ENCODE measurements at places on chromosomes 4 and X.

DNA sequence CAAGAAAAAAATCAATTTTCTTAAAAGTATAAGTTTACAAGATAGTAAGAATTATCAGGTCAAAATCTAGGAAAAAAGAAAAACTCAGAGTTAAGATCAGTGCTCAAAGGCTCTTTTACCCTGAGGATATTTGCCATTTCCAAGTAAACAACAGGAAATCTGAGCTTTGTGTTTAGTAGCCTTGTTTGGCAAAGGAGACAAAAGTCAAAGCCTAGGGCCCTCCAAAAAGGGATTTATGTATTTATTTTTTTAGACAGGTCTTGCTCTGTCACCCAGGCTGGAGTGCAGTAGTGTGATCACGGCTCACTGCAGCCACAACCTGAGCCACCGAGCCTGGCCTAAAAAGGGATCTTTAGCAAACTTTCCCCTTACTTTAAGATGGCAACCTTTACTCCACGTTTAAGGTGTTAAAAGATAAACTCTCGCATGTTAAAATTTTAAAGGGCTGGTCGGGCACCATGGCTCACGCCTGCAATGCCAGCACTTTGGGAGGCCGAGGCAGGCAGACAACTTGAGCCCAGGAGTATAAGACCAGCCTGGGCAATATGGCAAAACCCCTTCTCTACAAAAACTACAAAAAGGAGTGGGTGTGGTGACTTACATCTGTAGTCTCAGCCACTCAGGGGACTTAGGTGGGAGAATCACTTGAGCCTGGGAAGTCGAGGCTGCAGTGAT lies 21.3 kb upstream of the OPHN1 start:
- no peak for DNase-seq

DNA sequence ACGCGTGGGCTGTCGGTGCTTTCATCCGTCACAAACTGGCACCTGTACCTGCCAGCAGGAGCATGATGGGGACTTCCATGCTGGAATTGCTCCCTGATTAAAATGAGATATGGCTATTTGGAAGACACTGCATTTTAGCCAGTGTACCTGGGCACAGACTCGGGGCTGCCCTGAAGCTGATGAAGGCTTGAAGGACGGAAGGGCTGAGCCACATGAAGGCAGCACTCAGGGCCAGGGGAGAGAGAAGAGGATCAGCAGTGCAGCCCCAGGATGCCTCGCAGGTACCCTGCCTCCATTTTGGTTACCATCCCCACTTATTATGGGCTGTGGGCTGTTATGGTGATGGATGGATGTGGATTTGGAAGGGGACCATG lies 79.0 kb downstream of the CRMP1 start:
- no peak for DNase-seq

DNA sequence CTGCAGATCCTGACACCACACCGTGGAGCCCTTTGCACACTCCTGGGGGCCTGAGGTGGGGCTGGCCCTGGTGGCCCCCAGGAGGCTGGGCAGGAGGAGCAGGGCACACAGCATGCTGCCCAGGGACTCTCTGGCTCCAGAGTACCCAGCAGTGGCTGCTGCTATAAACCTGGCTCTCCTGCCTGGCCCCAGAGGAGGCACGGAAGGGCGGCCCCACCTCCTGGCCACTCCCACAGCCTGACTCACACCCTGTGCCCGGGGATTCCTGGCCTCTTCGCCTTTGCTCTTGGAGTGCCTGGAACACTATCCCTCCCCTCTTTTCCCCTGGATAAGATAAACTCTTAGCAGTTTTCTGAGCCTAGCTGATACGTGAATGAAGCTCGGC lies at the start of gene PSAPL1:
TSS of gene PSAPL1 (minus strand) at position 165 of the 385 bp plus-strand sequence. CDS start at position 114, 51 bp downstream.
- no peak for DNase-seq

DNA sequence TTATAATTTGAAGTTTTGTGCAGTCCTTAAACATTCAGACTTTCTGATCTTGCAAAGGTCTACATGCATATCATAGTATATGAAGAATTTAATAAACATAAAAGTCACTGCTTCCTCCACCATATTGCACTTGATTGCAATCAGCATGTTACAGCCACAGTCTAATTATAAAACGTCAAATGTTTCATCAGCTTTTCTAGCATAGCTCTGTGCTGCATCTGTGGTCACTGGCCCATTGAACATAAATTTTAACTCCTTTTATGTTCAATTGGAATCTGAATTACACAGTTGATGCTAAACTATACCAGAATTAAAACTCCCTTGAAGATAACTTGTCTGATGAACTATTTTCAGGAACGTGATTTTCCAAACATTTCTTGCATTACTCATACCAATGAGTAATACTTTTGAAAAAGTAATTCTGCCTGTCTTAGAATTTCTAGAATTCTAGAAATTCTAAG lies 329.1 kb downstream of the GALNTL6 start:
- DNase-seq: no peak

DNA sequence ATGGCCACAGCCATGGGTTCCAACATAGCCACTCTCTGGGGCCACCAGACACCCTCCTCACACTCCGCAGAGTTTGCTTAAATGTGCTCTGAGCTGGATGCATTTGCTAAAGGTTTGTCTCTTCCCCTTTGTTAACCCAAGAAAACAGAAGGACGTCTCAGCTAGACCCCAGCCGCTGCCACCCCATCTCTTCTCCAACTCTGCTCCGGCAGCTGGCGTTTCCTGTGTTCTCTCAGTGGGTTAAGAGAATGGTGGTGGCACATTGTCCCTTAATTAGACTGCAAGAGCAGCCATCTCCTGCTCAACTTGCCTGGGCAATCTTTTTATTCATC lies 43.7 kb upstream of the FAM9C start:
- DNase-seq: no peak

DNA sequence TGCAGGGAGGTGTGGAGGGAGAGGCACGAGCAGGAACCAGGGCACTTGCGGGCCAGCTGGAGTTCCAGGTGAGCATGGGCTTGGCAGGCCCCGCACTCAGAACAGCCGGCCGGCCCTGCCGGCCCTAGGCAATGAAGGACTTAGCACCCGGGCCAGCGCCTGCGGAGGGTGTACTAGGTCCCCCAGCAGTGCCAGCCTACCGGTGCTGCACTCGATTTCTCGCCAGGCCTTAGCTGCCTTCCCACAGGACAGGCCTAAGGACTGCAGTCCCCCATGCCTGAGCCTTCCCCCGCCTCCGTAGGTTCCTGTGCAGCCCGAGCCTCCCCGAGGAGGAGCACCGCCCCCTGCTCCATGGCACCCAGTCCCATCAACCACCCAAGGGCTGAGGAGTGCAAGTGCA lies 18.0 kb upstream of the NFKB1 start:
- DNase-seq: no peak

- DNase-seq: no peak
Observed at GRCh38 chr4:114040319-114041116, 61.1 kb upstream of the ARSJ start.

- DNase-seq: no peak
Observed at GRCh38 chr4:71765350-71765749, 18.5 kb downstream of the GC start.

GRCh38 chr4:41214825-41215146 lies 444 bp upstream of the APBB2 start:
- no peak for DNase-seq

DNA sequence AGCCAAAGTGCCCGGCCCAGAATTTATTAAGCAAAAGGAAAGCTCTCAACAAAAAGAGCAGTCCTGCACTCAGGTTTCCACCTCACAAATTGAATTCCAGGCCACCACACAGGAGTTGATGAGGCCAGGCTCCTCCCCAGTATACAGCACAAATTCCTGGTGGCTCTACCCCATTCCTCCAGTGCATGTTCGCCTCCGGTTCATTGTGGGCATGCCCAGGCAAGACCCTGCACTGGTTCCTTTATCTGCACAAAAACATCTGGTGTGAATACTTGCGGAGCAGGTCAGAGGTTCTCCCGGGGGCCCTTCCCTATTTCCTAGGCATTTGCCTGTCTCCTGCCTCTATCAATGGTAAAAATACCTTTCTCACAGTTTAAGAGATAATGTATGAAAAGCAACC lies 195.2 kb upstream of the ANXA10 start:
- no peak for DNase-seq

GRCh38 chrX:97672138-97672537 lies 788.4 kb downstream of the RPA4 start:
- no peak for DNase-seq

DNA sequence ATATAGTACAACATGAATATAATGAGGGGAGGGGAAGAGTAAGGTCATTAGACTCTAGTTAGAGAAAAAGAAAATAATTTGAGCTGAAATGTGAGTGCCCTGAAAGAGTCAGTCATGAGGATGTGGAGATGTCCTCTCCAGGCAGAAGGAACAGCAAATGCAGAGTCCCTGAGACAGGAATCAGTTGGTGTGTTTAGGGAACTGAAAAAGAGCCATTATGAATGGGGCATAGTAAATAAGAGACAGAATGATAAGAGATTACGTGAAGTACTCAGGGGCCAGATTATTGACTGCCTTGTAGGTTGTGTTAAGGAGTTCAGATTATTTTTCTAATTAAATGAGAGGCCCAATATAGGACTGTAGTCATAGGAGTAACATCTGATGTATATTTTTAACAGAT lies 147.0 kb downstream of the PDLIM5 start:
- no peak for DNase-seq

DNA sequence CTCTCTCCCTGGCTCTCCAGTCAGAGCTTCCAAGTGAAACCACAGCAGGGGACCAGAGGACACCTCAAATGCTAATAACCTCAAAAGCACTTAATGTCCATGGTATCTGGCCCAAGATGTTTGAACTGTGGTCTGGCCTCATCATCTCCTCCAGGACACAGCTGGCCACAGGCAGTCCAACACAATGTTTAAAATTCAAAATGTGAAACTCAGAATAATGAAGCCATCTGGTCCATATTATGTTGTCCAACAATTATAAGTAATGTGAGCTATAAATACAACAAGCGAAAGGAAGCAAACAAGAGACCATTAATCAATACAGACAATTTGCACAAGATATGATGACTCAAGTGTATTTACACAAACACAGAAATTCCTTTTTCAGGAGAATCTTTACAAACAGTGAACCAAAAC lies 90.7 kb upstream of the S100G start:
- no peak for DNase-seq
